Iris pigment epithelial cell (primary cell): ENCODE measurements at places on chromosomes 1 and 21.

- peak; percentile 95 for DNase-seq
Measured at GRCh38 chr21:35203093-35203977, 154.2 kb upstream of the RUNX1 start.

GRCh38 chr1:164589961-164590507 is 31.1 kb downstream of the PBX1 start:
- DNase-seq: no peak

DNA sequence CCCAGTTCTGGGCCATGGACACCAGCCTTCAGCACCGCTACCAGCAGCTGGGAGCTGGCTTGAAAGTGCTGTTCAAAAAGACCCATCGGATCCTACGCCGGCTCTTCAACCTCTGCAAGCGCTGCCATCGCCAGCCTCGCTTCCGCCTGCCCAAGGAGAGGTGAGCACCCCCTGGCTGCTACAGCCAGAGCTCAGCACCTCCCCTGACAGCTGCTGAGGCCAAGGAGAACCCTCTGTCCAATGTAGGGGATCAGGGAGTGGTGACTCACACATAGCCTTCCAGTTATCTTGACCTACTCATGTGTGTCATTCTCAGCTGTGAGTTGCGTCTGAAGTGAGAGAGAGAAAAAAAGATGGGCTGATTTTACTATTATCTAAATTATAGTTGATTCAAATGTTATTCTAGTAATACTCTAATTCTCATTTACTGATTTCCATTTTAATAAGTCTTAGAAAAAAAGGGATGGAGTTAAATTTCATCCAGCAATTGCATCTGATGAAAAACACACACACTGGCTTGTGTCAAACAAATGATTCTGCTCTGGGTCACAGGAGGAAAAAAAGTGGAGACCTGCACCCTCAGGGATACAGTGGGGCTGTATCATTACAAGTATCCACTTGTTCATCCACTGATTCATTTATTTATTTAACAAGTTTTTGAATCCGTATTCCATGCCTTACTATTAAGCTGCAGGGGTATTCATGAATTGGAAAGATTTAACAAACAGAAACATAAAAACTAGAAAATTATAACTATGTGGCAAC is 108.0 kb downstream of the BRINP2 start:
- peak; percentile 83 for DNase-seq

DNA sequence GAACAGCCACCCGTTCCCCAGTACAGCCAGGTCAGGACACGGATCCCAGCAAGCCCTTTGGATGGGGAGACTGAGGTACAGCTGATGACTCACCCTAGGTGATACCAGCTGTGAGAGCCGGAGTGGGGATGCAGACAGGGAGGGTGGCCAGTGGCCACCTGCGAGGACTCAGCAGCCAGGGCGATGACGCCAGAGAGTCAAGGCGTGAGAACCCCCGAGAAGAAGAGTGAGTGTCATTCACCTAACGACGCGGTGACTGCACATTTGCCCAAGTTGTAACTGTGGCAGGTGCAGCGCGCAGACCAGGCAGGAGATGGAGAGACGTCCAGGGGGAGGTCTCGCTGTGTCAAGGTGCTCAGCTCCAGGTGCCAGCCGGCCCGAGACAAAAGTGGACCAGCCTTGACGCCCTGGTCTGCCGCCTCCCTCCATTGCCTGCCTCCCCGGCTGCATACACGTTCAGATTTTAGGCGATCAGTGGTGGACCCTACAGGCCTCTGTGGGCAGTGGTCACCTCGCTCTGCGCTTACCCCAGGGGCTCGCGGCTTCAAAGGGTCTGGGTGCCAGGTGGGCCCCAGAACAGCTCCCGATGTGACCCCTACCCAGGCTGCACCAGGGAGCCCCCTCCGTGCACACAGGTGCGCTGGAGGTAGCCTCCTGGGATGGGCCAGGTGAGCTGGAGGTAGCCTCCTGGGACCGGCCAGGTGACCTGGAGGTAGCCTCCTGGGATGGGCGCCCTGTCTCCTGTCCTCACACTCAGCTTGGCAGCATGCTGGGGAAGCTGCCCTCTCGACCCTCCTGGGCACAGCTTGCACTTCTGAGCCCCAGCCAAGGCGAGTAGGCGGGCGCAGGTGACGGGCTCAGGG is 11.9 kb downstream of the LRRC3 start:
- DNase-seq: no peak
